ENCODE measurements at places on chromosomes 12 and 14.

DNA sequence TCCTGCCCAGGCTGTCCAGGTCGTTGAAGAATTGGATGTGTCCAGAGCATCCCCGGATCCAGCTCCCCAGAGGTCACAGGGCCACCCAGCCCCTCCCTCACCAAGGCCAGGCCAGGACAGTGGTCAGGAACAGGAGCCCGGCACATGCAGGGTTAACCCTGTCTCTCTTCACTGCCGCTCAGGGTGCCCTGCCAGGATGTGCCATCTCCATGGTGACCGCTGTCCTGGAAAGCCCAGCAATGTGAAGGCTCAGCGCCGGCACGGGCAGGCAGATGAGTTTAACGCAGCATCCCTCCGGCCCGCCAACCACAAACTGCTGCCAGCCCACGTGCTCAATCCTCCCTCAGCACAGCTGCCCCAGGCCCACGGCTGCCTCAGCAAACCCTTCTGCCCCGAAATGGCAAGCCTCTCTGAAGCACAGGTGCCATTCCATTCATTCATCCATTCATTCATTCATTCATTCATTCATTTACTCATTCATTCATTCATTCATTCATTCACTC, 4.4 kb downstream of the TMEM179 start:
- DNase-seq, result peak; percentile 24

DNA sequence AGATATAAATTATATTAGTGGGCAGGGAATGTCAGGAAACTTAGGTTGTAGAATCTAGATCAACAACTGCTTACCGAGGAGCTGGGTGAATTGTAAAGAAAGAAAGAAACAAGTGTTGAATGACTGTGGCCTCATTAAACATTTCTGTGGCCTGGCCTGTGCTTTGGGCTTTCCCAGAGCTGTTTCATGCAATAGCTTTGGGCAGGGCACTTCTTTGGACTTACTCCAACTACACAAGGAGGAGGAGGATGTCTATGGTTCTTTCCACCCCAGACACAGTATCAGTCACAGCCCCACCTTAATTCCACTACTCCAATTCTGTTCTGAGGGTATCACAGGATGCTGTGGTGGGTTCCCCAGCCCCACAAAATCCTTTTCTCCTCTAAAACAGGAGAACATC, 38.0 kb downstream of the DPF3 start:
- peak; percentile 70 for DNase-seq

GRCh38 chr14:48622980-48623379, 947.6 kb upstream of the MDGA2 start:
- DNase-seq, result no peak

DNA sequence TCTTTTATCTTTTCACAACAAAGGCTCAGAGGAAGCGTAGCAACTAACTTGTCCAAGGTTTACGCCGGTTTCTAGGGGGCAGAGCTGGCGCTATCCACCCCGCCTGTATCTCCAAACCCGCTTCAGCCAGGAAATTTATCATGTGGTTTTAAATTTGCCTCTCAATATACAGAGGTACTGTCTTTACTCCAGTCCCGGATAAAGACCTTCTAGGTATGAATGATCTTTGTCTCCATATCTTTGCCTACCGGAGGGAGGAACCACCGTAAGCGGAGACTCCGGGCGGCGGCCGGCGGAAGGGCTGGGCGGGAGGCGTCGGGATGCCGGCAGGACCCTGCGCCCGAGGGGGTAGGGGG, 693 bp upstream of the RIMKLB start:
- DNase-seq, result peak; percentile 36

DNA sequence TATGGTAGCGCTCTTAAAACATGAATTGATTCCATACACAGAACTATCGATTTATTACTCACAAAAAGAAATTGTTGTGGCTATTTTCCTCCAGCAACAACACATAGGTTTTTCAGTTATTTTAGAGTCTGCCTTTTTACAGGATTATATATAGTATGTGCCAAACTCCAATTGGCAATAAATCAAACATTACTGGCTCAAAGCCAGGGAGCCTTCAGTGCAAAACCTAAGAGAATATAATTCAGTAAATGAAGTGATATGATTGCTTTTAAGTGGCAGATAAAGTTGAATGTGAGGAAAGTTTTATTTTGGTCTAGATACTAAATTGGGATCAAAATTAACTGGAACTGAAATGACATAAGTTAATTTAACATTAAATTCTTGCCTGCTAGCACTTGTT, 234.8 kb downstream of the PIK3C2G start:
- DNase-seq, result no peak

GRCh38 chr14:22512106-22512814, 76.8 kb downstream of the DAD1 start:
- no peak for DNase-seq

- peak; percentile 92 for DNase-seq
These were observed 13.0 kb downstream of the PLEKHG6 start for GRCh38 chr12:6323340-6323994.

GRCh38 chr14:80216818-80217217, 5.5 kb upstream of the DIO2 start:
- DNase-seq, result no peak

DNA sequence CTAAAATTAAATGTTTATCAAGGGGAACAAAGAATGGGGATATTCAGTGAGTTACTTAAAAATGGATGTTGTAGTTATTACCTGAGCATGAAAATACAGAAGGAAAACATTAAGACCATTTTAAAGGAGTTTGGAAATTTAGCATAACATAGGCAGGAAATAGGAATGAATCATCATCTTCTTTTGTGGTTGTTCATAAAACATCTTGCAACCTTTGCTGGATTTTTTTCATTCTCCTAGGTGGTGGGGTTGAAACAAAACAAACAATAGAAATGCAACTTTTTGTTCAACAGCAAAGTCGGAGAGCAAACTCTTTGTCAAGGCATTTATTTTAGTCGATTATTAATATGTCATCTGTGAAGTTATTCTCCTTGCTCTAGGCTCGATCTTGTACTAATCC, 275.1 kb downstream of the IPO8 start:
- no peak for DNase-seq
